Common myeloid progenitor, CD34-positive (primary cell): ENCODE measurements at places on chromosomes 11 and 22.

DNA sequence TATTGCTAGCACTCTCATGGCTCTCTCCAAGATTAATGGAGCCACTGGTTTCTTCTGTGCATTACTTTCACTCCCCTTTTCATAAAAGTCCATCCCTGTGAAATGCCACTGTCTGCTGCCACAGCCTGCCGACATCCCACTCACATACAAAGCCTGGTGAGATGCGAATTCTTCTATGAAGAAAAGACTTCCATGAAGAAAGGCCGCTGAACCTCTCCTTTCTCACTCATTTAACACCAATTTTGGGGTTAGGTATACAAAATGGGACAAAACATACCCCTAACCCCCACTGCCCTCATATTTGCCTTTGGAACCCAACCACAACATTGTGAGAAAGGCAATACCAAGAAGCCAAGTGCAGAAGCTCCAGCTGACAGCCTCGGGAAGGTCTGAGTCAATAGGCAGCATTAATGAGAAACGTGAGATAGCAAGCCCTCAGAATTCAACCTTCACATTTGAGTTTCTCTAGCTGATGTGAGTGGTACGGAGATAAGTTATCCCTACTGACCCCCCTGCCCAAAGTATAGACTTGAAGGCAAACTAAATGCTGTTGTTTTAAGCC lies 156.4 kb downstream of the ATG16L2 start:
- no peak for DNase-seq

DNA sequence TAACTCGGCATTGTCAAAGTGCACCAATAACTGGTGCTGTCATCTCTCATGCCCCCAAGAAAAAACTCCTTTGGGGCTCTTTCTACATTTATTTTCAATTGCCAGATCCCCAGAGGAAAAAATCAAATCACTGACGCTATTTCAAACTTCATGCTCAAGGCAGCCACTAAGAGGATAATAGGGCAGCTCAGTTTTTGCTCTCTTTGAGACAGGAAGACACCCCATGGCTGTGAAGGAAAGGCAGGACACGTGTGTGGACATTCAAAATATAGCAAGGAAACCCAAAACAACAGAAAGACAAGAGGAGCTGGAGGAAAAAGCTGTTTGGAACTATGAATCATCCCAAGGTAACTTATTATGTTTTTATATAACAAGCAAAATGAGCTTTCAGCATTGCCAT lies 83.7 kb downstream of the SERGEF start:
- no peak for DNase-seq

- no peak for DNase-seq
These were observed 553 bp downstream of the CD3D start for GRCh38 chr11:118341815-118342489.

- DNase-seq = no peak
These were observed 294.0 kb upstream of the CTSC start for GRCh38 chr11:88631497-88631896.

DNA sequence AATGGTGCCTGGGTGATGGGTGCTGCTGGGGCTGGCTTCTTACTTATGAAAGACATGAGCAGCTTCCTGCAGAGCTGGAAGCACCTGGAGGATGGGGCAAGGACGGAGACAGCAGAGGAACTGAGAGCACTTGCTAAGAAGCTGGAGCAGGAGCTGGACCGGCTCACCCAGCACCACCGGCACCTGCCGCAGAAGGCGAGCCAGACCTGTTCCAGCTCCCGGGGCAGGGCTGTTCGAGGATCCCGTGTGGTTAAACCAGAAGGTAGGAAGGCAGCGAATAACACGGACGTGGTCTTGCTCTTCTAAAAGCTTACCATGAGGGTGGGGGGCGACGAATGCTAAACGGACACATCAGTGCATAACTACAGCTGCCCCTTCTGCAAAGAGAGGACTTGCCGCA lies 9.3 kb downstream of the APOL5 start:
- DNase-seq = no peak

DNA sequence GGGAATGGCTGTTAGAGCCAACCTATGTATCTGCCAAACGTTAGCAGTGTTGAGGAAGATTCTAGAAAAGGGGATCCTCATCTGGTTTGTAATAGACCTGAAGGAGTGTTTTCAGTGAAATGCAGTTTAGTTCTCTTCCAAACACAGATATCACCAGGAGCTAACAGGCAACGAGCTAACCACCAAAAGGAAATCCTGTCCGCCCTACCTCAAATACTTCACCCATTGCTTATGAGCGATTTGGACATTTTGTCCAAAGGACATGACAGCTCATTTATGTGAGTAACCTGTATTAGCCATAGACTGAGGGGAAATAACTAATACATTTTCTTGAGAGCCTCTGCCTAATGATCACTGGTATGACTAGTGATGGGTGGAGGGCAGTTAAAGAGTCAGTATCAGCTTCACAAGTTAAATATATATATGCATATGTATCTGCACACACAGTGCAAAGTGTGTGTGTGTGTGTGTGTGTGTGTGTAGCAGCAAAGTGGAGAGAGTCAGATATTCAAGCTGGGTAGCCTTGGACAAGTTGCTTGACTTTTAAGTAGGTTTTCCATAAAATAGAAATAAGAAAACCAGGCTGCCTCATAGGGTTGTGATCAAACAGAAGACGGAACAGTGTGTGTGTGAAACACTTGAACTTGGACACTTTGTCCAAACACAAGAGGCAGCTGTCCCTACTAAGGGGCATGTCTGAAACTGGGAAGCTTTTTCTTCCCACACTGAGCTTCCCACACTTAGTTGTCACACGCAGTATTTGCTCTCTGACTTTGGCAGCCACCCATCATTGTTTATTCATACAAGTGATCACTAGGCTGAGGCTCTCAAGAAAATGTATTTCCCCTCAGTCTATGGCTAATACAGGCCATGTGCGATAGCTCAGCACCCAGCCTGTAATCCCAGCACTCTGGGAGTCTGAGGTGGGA lies 940 bp upstream of the C11orf91 start:
- DNase-seq = peak; percentile 77

DNA sequence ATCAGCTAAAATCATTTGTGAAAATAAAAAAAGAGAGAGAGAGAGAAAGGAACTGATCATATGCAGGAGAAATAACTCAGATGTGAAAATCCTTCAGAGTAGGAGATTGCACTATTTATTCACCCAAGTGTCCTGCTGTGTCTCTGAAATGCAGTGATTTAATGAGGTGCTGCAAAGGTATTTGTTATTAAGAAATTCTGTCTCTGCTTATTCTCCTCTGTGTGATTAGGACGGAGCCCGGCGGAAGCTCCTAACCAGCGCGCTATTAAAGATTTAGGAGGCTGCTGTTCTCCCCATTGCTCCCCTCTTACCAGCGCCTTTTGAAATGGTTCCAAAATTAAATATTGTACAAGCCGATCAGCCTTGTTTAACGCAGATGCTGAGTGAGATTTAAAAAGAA lies 528.3 kb downstream of the BUD13 start:
- DNase-seq = no peak

DNA sequence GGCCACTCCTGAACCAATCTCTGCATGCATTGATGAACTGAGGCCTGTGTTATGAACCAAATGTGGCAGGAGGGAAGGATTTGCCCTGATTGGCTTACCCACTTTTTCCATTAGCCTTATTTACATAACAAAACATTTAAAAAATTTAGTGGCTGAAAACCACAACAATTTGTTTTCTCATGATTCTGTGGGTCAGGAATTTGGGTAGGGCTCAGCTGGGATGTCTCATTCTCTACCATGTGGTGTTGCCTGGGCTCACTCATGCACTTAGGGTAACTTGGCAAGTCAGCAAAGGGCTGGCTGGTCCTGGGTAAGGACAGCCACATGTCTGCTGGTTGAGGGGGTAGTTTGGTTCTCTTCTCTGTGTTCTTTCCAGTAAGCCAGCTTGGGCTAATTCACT lies 35.1 kb upstream of the CYP2R1 start:
- no peak for DNase-seq

DNA sequence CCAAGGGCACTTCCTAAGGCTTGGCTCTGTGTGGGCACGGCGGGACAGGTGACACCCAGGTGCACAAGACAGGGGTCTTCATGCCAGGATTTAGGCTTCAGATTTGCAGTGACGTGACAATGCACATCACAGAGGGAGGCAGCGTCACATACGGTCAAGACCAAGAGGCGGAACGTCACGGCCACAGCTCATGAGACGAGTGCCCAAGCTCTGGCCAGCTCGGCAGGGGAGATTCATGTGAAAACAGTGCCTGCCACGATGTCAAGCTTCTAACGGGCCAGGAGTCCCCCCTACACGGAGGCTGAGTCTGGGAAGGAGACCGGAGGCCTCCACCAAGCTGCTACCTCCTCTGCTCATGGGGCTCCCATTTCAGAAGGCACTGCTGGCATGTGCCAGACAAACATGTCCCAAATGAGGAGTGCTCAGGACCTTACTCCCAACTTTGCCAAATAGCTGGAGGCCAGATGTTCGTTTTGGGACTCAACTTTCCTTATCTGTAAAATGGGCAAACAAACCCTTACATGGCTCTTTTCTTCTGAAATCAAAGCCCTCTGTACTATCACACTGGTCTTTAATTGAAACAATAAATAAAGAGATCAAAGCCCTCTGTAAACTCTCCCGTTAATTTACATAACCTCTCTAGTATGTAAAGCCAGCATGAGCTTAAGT lies 16.6 kb downstream of the VPS37C start:
- no peak for DNase-seq

- DNase-seq = peak; percentile 59
These were observed 72.8 kb upstream of the KCNQ1OT1 start for GRCh38 chr11:2772544-2773031.

- no peak for DNase-seq
These were observed 50.2 kb downstream of the CELF1 start for GRCh38 chr11:47502767-47503166.

- DNase-seq = no peak
These were observed 47.4 kb downstream of the RPS6KA4 start for GRCh38 chr11:64406221-64406946.

DNA sequence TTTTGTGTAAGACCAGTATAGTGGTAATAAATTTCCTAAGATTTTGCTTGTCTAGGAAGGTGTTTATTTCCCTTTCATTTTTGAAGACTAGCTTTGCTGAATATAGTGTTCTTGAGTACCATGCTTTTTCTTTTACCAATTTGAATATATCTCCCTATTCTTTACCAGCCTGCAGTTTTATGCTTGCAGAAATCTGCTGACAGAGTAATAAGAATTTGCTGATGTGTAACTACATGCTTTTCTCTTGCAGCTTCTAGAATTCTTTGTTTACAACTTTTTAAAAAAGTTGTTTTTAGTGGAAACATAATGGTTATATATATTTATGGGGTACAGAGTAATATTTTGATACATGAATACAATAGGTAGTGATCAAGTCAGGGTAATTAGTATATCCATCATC lies 324.8 kb upstream of the FOLH1 start:
- no peak for DNase-seq

DNA sequence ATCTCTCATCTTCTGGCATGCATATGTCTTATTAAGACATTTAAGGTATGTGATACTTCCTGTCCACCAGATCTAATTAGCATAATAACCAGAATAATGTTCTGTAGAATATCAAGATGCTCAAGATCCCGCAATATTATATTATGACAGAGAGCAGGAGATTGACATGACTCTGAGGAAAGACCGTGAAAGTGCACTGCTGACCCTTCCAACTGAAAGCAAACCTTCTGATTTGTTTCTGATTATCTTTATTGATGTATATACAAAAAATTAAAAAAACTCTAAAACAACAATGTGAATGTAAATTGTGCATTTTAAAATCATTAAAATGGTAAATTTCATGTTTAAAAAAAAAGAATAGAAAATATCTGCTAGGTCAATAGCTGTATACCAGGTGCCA lies 184.4 kb upstream of the TMEM45B start:
- no peak for DNase-seq

GRCh38 chr22:21754523-21754922 lies 18.9 kb upstream of the YPEL1 start:
- peak; percentile 87 for DNase-seq

DNA sequence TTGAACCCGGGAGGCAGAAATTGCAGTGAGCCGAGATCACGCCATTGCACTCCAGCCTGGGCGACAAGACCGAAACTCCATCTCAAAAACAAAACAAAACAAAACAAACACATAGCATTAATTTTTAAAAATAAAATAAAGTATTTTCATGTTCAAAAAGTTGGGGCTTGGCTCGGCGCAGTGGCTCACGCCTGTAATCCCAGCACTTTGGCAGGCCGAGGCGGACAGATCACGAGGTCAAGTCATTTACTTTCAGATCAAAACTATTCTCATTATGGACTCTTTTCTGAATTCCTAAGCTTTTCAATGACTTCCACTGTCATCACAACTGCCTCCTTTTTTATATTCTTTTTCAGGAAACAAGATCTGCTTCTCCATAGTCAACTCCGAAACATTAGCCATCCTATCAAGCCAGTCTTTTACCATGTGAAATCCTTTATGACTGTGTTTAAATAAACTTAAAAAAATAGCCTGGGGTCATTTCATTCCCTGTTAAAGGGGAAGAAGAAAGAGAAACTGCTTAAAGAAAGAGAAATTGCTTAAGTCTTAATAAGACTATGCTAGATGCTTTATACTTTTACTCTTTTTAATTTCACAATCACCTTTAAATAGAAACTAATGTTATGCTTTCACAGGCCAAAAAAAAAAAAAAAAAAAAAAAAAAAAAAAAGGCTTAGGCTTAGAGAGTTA lies 13.1 kb upstream of the CHRNA10 start:
- no peak for DNase-seq

DNA sequence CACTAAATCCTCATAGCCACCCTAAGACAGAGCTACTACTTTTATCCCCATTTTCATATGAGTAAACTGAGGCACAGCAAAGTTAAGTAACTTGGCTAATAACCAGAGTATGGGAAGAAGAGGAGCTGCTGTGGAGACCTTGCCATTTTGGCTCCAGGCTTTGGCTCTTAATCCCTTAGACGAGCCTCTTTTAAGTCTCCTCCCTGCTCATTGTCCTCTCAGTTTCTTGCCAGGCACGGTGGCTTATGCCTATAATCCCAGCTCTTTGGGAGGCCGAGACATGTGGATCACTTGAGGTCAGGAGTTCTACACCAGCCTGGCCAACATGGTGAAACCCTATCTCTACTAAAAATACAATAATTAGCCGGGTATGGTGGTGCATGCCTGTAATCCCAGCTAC lies 78.6 kb downstream of the PRR5L start:
- DNase-seq = no peak

- DNase-seq = no peak
These were observed 5.1 kb downstream of the MRGPRF start for GRCh38 chr11:69007975-69008381.

- DNase-seq = peak; percentile 72
These were observed 27.4 kb upstream of the MALAT1 start for GRCh38 chr11:65471447-65471891.

DNA sequence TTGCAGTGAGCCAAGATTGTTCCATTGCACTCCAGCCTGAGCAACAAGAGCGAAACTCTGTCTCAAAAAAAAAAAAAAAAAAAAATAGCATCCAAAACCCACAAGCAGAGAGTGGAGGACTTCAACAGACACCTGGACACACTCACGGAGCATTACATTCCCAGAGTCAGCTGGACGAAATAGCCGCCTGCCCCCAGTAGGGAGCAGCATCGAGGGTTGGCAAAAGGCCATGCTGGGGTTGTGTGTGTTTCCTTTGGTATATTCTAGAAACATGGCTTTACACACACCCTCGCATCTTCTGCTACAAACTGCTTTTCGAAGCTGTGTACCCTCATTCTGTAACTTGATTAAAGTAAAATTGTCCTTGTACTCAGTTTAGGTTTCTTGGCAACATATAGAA lies 5.3 kb downstream of the ADA2 start:
- peak; percentile 56 for DNase-seq

GRCh38 chr22:22884888-22885840 lies 2.5 kb upstream of the IGLL5 start:
- DNase-seq = peak; percentile 53

GRCh38 chr11:134701564-134702165 lies 289.6 kb upstream of the B3GAT1 start:
- no peak for DNase-seq

GRCh38 chr11:134032043-134032442 lies 36.8 kb upstream of the JAM3 start:
- DNase-seq = no peak
